ENCODE measurements at places on chromosomes 5 and 9. TPM values are rescaled to one million over a fixed set of nuclear protein-coding genes. Genes with fewer than 3 reads are reported as not detected.

Gene FCN1
- 0.72 TPM for polyA plus RNA-seq

Gene TMEM232
- 2.1 TPM for polyA plus RNA-seq

Gene SPINK5
- not detected for polyA plus RNA-seq

Gene ZFR
- 76.6 TPM for polyA plus RNA-seq

Gene IL9
- not detected for polyA plus RNA-seq

Gene FOXI1
- not detected for polyA plus RNA-seq

Gene SH3RF2
- polyA plus RNA-seq, result 0.74 TPM

Gene PCSK5
- polyA plus RNA-seq, result 2.5 TPM

Gene CNTRL
- polyA plus RNA-seq, result 12.2 TPM

Gene CSF1R
- 1.1 TPM for polyA plus RNA-seq

Gene ETF1
- polyA plus RNA-seq, result 38.8 TPM

Gene CSNK1A1
- 134 TPM for polyA plus RNA-seq

Gene TMED9
- 124 TPM for polyA plus RNA-seq

Gene PHYKPL
- 41.5 TPM for polyA plus RNA-seq

Gene UBAC1
- 17.8 TPM for polyA plus RNA-seq

Gene SLC31A2
- polyA plus RNA-seq, result 3.8 TPM

Gene DIRAS2
- polyA plus RNA-seq, result not detected

Gene ZDHHC12
- polyA plus RNA-seq, result 52.3 TPM

Gene C1QTNF3
- 0.60 TPM for polyA plus RNA-seq

Gene OCLN
- 0.08 TPM for polyA plus RNA-seq

Gene NFX1
- 31.6 TPM for polyA plus RNA-seq

Gene MARCHF11
- not detected for polyA plus RNA-seq

Gene OLFM1
- not detected for polyA plus RNA-seq

Gene SPAAR
- not detected for polyA plus RNA-seq

Gene TAS2R1
- polyA plus RNA-seq, result not detected

Gene SOWAHA
- polyA plus RNA-seq, result not detected

Gene MED27
- polyA plus RNA-seq, result 42.6 TPM

Gene N4BP3
- 0.33 TPM for polyA plus RNA-seq

Gene BHMT2
- not detected for polyA plus RNA-seq

Gene MCTP1
- polyA plus RNA-seq, result 0.76 TPM

Gene SH3PXD2B
- polyA plus RNA-seq, result not detected

Gene PTGDS
- polyA plus RNA-seq, result not detected

Gene PAEP
- polyA plus RNA-seq, result not detected

Gene ZNF618
- polyA plus RNA-seq, result not detected

Gene TICAM2
- polyA plus RNA-seq, result not detected
